Suppressor macrophage treated with lipopolysaccharide for 1 hour (primary cell): ENCODE measurements at places on chromosomes 13 and 19.

- DNase-seq: no peak
These were observed 105.3 kb upstream of the KLF5 start for GRCh38 chr13:72953391-72953965.

- DNase-seq: no peak
These were observed 5.7 kb upstream of the GRIN3B start for GRCh38 chr19:994516-994915.

DNA sequence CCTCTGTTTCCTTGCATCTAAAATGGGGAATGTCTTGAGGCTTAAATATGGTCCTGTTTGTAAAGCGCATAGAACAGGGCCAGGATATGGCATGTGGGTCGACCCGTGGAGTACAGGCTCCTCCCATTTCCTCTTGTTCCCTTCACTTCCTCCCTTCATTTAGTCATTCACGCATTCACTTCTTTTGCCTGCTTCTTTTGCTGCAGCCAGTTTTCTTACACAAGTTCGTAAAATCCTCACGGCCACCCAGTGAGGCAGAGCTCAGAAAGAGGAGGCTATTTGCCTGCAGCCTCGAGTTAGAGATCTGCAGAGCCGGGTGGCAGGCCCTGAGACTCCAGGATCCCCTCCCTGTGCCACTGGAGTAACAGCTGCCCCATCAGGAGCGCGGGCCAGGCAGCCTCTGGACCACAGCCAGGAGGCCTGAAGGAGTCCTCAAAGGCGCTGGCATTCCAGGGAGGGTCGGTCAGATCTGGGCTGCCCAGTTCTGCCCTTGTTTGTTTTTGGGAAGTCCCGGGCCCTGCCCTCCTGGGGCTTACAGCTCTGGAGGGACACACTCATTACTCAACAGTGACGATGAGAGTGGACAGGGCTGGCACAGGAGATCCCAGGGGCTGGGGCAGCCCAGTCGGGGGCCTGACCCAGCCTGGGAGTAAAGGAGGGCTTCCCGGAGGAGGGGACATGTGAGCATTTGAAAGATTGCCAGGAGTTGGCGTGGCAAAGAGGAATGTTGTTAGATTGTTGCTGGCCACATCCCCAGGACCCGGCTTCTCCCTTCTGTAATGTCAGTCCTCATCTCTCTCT is 4.6 kb downstream of the PPP5C start:
- DNase-seq: peak; percentile 13

GRCh38 chr19:932648-933552 is 7.1 kb downstream of the ARID3A start:
- peak; percentile 79 for DNase-seq

- no peak for DNase-seq
These were observed 556.3 kb upstream of the ARGLU1 start for GRCh38 chr13:107124129-107124718.

DNA sequence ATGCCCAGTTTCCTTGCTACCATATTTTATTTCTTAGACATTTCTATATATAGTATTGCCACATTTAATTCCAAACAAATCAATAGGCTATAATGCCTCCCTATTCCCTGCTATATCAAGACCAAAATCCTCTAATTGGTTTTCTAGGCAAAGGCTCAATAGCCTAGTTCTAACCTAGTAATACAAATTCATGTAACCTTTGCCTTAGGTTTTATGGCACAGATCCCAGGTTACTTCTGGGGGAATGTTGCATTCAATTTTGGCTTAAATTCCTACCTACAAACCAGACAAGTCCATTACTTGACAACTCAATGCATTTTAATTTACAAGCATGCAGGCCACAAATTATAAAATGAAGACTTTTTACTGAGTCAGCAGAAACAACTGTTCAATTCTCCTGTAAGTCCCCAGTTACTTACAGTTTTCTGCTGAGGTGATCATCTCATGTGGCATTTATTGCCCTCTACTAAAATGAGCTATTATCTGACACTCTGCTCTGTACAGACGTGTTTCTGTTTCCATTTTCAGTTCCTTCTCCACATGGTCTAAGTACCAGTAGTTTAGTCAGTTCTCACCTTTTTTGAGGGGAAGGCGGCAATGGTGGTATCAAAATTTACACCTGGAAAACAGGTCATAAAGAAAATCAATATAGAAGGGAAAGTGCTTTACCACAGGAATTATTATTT is 11.7 kb downstream of the KCNRG start:
- no peak for DNase-seq

GRCh38 chr19:48396016-48396823 is 2.8 kb downstream of the GRIN2D start:
- no peak for DNase-seq

GRCh38 chr13:64546371-64546770 is 2683.8 kb downstream of the PCDH9 start:
- DNase-seq: no peak

DNA sequence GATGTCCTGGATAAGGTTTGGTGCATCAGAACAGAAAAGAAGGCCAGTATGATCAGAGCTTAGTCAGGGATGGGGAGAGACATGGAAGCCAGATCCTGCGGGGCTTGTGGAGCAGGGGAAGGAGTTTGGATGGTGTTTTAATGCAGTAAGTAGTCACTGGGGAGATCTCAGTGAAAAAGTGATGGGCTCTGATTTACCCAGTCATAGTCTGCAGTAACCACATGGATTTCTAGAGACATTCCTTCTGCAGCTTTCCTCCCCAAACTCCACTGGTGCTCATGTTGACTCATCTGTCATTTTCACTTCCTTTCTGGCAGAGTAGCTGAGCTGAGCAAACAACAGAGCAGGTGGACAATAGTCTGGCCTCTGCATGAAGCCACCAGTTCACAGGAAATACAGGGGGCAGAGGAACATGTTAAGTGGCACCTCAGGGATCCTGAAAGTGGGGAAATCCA is 144.1 kb downstream of the DPF1 start:
- DNase-seq: peak; percentile 76

- DNase-seq: no peak
These were observed at the start of gene HS6ST3 for GRCh38 chr13:96089749-96090239. HS6ST3 (plus strand) TSS chr13:96090107.

- DNase-seq: no peak
These were observed 225.0 kb downstream of the FGF14 start for GRCh38 chr13:102176846-102177245.
